ENCODE measurements at places on chromosomes 5 and 9. TPM values are rescaled to one million over a fixed set of nuclear protein-coding genes. Genes with fewer than 3 reads are reported as not detected.

DNA sequence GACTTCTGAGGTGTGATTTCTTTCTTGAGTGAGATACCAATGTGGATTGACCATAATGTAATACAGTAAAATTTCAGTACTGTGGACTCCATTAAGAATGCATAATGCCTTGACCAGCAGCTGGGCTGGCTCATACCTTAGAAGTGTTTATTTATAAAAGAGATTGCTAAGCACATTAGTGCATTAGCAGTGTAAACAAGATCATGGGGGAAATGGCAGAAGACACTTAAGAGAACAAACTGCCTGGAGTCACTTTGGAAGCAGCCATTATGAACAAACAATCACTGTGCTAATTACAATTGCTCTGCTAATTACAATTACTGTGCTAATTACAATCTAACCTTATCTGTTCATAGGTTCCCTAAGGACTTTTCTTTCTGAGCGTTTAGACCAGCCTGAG, 104.2 kb downstream of the TRIM32 start:
- H3K4me1 ChIP-seq: peaks cover 4% of the 10 kb centered on the region
- no peak overlapping the region for H3K4me3 ChIP-seq
- no peaks in the 10 kb centered on the region for H3K36me3 ChIP-seq
- H3K27ac ChIP-seq: no peak overlapping the region
- DNase-seq: no peak

- no peaks in the 10 kb centered on the region for H3K36me3 ChIP-seq
- no peak overlapping the region for H3K4me3 ChIP-seq
- H3K4me1 ChIP-seq: peaks cover 56% of the 10 kb centered on the region
- no peaks in the 10 kb centered on the region for H3K27me3 ChIP-seq
- DNase-seq: no peak
Measured at GRCh38 chr5:124161266-124161665, 585.2 kb downstream of the ZNF608 start.

SPAG8 gene
- 1.2 TPM for polyA plus RNA-seq

FOXD4L5 gene
- not detected for polyA plus RNA-seq

DNA sequence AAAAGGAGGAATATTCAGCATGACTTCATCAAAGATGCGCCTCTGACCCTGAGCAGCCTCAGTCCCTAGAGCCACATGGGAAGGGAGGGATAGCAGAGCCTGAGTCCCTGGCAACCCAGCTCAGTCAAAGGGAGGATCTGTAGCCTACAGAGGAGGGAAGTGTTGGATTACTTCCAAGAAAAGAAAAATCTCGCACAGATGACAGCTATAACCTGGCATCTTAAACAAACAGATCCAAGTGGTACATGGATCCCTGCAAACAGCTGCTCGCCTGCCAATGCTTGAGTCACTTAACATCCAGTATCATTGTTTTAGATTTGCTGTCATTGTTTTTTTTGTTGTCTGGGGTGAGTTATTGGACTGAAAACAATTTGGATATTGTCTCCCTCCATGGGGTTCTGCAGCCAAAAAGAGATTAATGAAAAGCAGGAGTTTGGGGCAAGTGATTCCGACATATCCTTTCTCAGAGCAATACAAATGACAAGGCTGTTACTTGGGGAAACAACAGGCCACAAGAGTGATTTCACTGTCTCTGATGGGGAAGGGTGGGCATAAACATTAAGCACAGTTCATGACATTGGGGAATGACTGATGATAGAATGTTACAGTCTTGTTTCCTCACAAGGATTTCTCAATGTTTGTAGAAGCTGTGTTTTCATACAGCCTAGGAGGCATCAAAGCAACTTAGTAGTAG, 153.5 kb upstream of the KIF2A start:
- H3K27ac ChIP-seq: no peak overlapping the region
- H3K4me1 ChIP-seq: no peaks in the 10 kb centered on the region
- H3K4me3 ChIP-seq: no peak overlapping the region
- H3K27me3 ChIP-seq: no peaks in the 10 kb centered on the region
- H3K36me3 ChIP-seq: peaks cover 8% of the 10 kb centered on the region

GRCh38 chr9:128928624-128929023, 7.8 kb downstream of the PHYHD1 start:
- H3K36me3 ChIP-seq: no peaks in the 10 kb centered on the region
- peaks cover 5% of the 10 kb centered on the region for H3K4me1 ChIP-seq
- peaks cover 7% of the 10 kb centered on the region for H3K27me3 ChIP-seq
- no peak for DNase-seq

GRCh38 chr9:134032456-134033222, 7.4 kb downstream of the BRD3OS start:
- DNase-seq: no peak
- H3K27ac ChIP-seq: no peak overlapping the region
- no peak overlapping the region for H3K4me3 ChIP-seq
- peaks cover 3% of the 10 kb centered on the region for H3K4me1 ChIP-seq
- no peaks in the 10 kb centered on the region for H3K27me3 ChIP-seq
- peaks cover 8% of the 10 kb centered on the region for H3K36me3 ChIP-seq

DNA sequence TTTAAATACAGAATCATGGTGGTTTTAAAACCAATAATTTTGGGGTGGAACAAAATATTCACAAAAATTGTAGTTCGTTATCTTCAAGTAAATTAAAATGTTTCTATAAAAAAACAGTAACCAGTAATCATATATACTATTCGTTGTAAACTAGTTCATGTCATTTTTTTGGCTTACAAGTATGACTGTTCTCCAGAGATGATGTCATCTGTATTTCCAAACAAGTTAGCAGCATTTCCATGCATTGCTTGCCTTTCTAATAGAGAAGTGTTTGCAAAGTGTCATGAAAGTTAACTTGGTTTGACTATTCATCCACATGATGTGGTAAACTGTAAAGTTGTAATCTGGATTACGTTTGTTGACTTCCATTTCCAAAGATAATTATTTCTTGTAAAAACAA, 717.9 kb upstream of the ADAMTS16 start:
- no peaks in the 10 kb centered on the region for H3K36me3 ChIP-seq
- H3K27me3 ChIP-seq: no peaks in the 10 kb centered on the region
- no peak overlapping the region for H3K27ac ChIP-seq
- H3K4me1 ChIP-seq: no peaks in the 10 kb centered on the region
- H3K4me3 ChIP-seq: no peak overlapping the region

- H3K27ac ChIP-seq: no peak overlapping the region
- no peak overlapping the region for H3K4me3 ChIP-seq
- peaks cover 34% of the 10 kb centered on the region for H3K27me3 ChIP-seq
Measured at GRCh38 chr9:136587145-136587943, 41.5 kb upstream of the NOTCH1 start.

- DNase-seq: peak; percentile 73
- no peak overlapping the region for H3K27ac ChIP-seq
- H3K4me1 ChIP-seq: peaks cover 29% of the 10 kb centered on the region
- H3K4me3 ChIP-seq: peak overlapping the region; percentile 71
Measured at GRCh38 chr9:122125158-122125508, 32.0 kb upstream of the TTLL11 start.

- H3K36me3 ChIP-seq: no peaks in the 10 kb centered on the region
- peaks cover 12% of the 10 kb centered on the region for H3K27me3 ChIP-seq
- H3K4me1 ChIP-seq: peaks cover 21% of the 10 kb centered on the region
- H3K27ac ChIP-seq: peak within 1 kb of the TSS; percentile 98
- peak within 1 kb of the TSS; percentile 99 for H3K4me3 ChIP-seq
Measured at GRCh38 chr5:72816284-72817075, at the start of gene TNPO1. TSS of gene TNPO1 (plus strand) at chr5:72816661. CDS start at chr5:72816738, 77 bp downstream.

WNT8A gene
- not detected for polyA plus RNA-seq

DNA sequence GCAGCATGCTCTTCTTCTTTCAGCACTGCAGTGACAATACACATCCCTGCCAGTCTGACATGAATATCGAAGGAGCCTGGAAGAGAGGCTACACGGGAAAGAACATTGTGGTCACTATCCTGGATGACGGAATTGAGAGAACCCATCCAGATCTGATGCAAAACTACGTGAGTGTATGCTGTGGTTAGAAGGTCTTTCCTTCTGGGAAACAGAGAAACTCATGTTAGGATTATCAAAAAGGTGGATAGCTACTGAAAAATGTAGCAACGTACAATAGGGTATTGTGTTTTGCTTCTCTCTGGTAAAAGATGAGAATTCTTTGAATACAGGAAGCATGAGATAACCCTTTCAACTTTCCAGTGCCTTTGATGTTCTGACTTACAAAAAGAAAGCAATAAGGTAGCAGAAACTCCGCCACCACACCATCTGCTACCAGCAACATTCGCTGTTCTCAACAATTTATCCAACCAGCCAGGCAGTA, 133.3 kb downstream of the PCSK5 start:
- no peak for DNase-seq
- H3K36me3 ChIP-seq: no peaks in the 10 kb centered on the region
- no peaks in the 10 kb centered on the region for H3K4me1 ChIP-seq
- H3K27me3 ChIP-seq: no peaks in the 10 kb centered on the region
- H3K27ac ChIP-seq: no peak overlapping the region

GRCh38 chr5:176818391-176819098, 8.2 kb downstream of the UNC5A start:
- H3K4me3 ChIP-seq: peak overlapping the region; percentile 44
- peaks cover 17% of the 10 kb centered on the region for H3K4me1 ChIP-seq
- peaks cover 43% of the 10 kb centered on the region for H3K27me3 ChIP-seq
- H3K27ac ChIP-seq: no peak overlapping the region

GRCh38 chr9:88396836-88397577, 8.8 kb downstream of the SPIN1 start:
- no peaks in the 10 kb centered on the region for H3K27me3 ChIP-seq
- H3K4me1 ChIP-seq: peaks cover 31% of the 10 kb centered on the region
- H3K36me3 ChIP-seq: peaks cover 6% of the 10 kb centered on the region

CBY3 gene
- polyA plus RNA-seq: not detected

STKLD1 gene
- not detected for polyA plus RNA-seq

DNA sequence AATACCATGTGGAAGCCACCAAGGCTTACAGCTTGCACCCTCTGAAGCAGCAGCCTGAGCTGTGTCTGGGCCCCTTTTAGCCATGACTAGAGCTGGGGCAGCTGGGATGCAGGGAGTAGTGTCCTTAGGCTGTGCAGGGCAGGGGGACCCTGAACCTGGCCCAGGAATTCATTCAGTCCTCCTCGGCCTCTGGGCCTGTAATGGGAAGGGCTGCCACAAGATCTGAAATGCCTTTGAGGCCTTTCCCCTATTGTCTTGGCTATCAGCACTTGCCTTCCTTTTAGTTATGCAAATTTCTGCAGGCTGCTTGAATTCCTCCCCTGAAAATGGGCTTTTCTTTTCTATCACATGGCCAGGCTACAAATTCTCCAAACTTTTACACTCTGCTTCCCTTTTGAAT, 9.0 kb downstream of the GPR150 start:
- H3K27ac ChIP-seq: no peak overlapping the region
- no peak overlapping the region for H3K4me3 ChIP-seq
- peaks cover 15% of the 10 kb centered on the region for H3K4me1 ChIP-seq
- no peaks in the 10 kb centered on the region for H3K36me3 ChIP-seq

REEP2 gene
- polyA plus RNA-seq: not detected

DNA sequence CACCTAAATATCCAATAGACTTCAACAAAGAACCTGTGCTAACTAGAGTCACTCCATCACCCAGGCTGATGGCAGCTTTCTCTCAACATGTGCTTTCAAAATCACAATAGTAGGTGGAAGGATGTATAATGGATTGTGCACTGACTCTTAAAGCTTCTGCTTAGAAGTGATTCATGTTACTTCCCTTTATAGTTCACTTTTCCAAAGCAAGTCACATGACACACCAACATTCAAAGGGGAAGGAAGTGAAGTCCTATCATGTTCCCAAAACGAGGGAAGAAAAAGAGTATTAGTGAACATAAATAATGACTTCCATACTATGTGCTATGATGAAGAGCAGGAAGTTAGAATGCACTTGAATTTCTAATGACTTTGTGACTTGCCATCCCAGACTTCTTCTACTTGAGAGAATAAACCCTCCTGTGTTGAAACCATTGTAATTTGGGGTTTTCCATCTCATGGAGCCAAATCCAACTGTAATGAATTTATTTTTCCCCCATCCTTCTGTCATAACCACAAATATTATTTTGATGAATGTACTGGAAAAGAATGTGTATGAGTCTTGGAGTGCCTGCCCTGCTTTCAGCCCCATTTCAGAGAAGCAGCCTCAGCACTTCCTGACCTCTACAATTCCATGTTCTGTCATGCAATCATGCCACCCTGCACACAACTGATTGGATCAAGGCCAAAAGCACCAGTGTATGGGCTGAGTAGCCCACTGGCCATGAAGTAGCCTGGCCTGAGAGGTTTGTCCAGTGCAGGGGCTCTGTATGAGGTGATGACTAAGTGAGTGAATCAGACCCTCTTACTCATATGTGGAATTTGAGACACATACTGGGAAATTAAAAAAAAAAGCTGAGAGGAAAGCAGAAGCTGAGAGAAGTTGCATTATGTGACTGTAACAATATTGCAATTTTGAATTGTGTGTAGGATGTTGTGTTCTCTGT, 525.9 kb upstream of the CLINT1 start:
- H3K4me3 ChIP-seq: no peak overlapping the region
- H3K4me1 ChIP-seq: no peaks in the 10 kb centered on the region
- DNase-seq: no peak
- no peaks in the 10 kb centered on the region for H3K27me3 ChIP-seq
- no peak overlapping the region for H3K27ac ChIP-seq

DDX31 gene
- polyA plus RNA-seq: 7.2 TPM

GRCh38 chr9:95411054-95411892, 93.8 kb upstream of the FANCC start:
- no peak overlapping the region for H3K27ac ChIP-seq
- H3K4me3 ChIP-seq: no peak overlapping the region
- H3K4me1 ChIP-seq: no peaks in the 10 kb centered on the region

GRCh38 chr5:17400724-17401469, 97.1 kb upstream of the TAF11L2 start:
- peaks cover 40% of the 10 kb centered on the region for H3K4me1 ChIP-seq
- no peak overlapping the region for H3K4me3 ChIP-seq
- H3K27ac ChIP-seq: peak overlapping the region; percentile 7
- H3K27me3 ChIP-seq: no peaks in the 10 kb centered on the region
- no peak for DNase-seq
- no peaks in the 10 kb centered on the region for H3K36me3 ChIP-seq

HOMER1 gene
- 2.4 TPM for polyA plus RNA-seq

DNA sequence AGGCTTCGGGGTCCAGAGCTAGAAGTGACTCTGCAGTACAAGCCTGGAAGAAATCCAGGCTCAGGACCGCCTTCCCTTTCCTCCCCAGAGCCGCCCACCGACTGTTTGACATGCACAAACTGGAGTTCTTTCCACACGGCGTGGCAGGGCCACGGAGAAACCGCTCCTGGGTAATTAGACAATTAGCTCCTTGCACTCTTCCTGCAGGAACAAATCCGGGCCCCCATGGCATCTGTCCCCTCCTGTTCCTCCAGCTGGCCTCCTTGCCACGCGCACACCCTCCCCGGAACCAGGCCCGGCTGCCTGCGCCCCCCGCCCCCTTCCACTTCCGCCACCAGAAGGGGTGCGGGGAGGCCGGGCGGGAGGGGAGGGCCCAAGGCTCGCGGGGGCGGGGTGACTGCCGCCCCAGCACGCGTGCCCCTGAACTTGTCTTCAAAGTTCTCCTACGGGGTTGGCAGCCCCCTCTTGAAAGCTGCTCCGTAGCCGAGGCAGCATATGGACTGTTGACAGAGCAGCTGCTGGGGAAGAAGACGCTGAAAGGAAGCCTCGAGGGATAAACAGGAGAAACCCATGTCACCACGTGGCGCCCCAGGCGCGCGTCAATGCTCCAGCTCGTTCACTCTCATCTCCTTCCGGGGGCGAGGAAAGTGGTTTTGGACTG, 74.3 kb downstream of the SEC61B start:
- H3K4me1 ChIP-seq: no peaks in the 10 kb centered on the region
- peak overlapping the region; percentile 92 for H3K27ac ChIP-seq
- peak; percentile 72 for DNase-seq
- H3K4me3 ChIP-seq: peak overlapping the region; percentile 56
- H3K27me3 ChIP-seq: peaks cover 5% of the 10 kb centered on the region

- H3K36me3 ChIP-seq: no peaks in the 10 kb centered on the region
- peaks cover 29% of the 10 kb centered on the region for H3K27me3 ChIP-seq
- no peak for DNase-seq
- H3K4me3 ChIP-seq: peak overlapping the region; percentile 75
Measured at GRCh38 chr5:177389241-177390169, 5.3 kb downstream of the SLC34A1 start.

MSMP gene
- polyA plus RNA-seq: not detected

CCL21 gene
- polyA plus RNA-seq: not detected

Measured in naive B cell (primary cell).